Brain pericyte (primary cell): ENCODE measurements at places on chromosomes 3 and 15.

DNA sequence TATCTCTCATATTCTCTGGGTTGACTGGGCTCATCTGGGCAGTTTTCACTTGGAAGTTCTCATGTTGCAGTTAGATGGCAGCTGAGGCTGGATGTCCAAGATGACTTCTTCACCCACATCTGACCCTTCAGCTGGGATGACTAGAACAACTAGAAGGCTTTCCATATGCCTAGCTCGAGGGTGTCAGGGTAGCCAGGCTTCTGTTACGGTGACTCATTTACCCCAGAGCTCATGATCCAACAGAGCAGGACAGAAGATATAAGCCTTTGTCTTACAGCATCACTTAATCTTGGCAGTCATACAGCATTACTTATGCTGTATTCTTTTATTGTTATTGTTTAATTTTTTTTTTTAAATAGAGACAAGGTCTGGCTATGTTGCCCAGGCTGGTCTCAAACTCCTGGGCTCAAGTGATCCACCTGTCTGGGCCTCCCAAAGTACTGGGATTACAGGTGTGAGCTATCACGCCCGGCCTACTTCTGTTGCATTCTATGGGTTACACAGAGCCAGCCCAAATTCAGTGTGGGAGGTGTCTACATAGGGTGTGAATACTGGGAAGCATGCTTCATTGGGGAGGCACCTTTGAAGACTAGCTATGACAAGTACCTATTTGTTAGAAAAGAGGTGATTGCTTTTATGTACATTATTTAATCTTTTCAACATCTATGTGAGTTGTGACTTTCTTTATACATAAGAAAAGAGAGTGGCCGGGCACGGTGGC is 10.7 kb downstream of the HMCES start:
- no peak for DNase-seq

DNA sequence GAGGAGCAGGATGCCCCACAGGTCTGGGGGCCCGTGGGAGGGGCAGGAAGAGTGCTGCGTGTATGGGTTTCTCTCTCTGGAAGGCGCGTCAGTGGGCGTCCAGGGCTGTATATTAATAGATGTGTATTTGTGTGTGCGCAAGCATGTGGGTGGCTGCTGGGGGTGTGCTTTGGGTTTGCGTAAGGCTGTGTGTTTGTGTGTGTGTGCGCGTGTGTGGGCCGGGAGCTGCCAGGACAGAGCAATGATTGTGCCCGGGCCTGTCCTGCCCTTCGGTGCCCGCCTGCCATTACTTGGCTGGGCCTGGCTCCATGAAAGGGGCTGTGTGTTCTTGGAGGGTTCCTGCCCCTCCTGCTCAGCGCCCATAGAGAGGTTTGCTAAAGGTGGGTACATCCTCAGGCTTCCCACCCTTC is 16.3 kb downstream of the CSPG4 start:
- no peak for DNase-seq

- DNase-seq: no peak
Measured at GRCh38 chr3:127822041-127822681, at the start of gene MGLL. Gene MGLL (minus strand): TSS chr3:127822515. CDS start chr3:127822318, 197 bp downstream.

GRCh38 chr15:44788748-44789147 is 52.4 kb downstream of the TRIM69 start:
- DNase-seq: no peak

- DNase-seq: no peak
Measured at GRCh38 chr3:147297761-147298350, 108.5 kb downstream of the ZIC4 start.

DNA sequence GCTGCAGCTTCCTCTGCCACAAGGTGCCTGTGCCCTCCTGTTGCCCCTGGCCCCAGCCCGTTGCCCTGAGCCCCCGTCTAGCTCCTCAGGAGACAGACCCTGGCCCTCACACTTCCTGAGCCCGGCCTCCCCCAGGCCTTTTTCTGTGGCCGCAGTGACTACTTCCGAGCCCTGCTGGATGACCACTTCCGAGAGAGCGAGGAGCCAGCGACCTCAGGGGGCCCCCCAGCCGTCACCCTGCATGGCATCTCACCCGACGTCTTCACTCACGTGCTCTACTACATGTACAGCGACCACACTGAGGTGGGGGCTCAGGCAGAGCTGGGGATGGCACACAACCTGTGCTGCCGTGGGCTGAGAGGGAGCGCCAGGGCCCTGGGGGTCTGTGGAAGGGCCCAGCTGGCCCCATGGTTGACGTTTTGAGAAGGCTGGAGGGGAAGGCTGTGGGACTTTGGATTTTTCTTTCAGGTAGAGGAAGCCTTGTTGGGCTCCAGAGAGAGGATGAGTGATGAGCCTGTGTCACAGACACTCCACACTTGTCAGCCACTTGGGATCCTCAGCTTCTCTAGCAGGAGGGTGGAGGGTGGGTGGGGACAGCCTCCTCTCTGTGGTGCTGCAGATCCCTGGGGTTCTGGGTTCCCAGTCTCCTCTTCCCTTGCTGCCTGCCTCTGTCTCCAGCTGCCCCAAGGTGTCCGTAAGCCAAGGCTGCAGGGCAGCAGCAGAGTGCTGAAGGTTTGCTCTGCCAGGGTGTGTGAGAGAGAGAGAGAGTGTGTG is 5.0 kb downstream of the ABTB1 start:
- DNase-seq: no peak

GRCh38 chr3:171979081-171979480 is 60.3 kb upstream of the FNDC3B start:
- DNase-seq: no peak

GRCh38 chr3:31291818-31292217 is 240.9 kb upstream of the STT3B start:
- DNase-seq: no peak

DNA sequence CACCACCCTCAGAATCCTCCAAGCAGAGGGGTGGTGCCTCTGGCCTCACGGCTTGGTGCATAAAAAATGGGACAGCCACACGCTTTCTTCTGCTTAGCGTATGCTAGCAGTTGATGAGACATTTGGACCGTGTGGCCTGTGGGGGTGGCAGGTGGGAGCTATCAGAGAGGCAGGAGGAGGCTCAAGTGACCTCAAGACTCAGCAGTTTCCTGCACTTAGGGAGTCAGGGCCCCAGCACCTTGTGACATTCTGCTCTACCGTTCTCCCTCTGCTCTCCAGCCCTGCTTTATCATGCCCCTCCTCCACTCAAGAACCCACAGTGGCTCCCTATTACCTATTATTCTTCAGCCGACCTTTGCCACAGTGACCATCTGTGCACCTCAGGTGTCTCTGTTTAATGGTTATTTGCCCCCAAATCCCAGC is 41.0 kb upstream of the CGNL1 start:
- no peak for DNase-seq

DNA sequence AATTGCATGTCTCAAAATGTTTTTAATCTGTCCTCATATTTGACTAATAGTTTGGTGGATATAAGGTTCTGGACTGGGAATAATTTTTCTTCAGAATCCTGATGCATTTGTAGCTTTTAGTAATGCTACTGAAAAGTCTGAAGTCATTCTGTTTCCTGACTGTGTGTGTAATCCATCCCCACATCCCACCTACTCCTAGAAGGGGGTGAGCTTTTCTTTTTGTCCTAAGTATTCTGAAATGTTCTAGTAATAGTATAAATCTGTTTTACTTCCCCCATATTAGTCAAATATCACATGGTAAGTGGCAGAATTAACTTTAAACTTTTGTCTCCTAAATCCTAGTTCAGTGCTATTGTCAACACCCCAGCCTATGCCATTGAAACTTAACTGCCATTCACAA is 162.8 kb downstream of the GREM1 start:
- no peak for DNase-seq

GRCh38 chr3:62809369-62809768 is 65.8 kb downstream of the CADPS start:
- DNase-seq: no peak

DNA sequence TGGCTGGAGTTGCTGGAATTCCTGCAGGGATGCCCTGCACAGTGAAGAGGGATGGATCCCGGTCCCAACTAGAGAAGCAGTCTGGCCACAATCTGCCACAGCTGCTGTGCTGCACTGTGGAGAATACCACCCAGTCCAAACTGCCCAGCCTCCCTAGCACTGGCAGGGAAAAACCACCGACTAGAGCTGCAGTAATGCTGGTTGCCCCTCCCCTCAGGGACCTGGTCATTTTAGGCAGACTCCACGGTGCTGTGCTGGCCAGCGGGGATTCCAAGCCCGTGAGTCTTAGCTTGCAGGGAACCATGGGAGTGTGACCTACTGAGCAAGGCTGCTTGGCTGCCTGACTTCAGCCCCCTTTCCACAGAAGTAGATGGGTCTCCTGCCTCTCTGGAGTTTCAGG is 478.0 kb upstream of the ATP11B start:
- DNase-seq: no peak

GRCh38 chr3:24457719-24458118 is 36.9 kb downstream of the THRB start:
- no peak for DNase-seq

- peak; percentile 76 for DNase-seq
Measured at GRCh38 chr3:124812291-124813265, 74.6 kb downstream of the ITGB5 start.

DNA sequence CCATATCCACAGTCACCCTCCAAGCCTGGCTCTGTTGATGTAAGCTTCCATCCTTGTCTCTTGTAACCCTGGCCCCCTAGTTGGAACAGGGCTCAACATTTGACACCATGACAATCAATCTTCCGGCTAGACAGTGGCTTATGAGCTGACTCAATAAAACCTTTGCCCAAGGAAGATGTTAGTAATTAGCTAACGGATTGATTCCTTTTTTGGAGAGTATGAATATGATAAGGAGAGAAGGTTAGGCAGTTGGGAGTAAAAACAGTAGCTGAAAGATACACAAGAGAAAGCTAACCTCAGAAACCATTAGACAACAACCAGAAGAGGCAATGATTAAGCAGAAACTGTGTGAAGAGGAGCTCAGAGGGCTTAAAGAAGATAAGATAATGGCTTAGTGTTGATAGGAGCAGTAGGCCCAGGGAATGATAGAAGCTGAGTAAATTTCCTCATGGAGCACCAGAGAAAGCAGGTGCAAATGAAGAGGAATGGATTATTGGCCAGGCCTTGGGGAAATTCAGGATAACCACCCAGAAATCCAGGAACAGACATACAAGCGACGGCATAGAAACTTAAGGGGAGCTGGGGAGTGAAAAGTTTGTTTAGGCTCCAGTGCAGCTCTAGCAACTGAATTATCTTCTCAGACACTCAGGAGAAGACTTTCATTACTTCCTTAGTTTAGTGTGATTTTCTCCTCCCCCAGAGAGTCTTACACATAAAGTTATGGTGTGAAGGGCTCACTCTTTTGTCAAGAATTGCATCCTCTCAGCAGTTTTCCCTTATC is 7.8 kb upstream of the RFX7 start:
- DNase-seq: no peak

GRCh38 chr3:83092521-83093221 is 1331.2 kb upstream of the GBE1 start:
- DNase-seq: no peak

DNA sequence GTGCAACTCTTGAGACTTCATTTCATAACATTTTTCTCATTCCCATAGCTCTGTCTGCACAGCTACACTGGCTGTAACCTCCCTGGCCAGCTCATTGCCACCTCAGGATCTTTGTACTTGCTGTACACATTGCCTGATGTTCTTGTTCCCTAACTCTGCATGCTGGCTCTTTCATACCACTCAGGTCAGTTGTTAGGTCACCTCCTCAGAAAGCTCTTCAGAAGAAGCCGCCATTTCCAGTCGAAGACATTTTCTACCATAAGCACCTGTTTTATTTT is 176.2 kb downstream of the AKAP13 start:
- DNase-seq: no peak

DNA sequence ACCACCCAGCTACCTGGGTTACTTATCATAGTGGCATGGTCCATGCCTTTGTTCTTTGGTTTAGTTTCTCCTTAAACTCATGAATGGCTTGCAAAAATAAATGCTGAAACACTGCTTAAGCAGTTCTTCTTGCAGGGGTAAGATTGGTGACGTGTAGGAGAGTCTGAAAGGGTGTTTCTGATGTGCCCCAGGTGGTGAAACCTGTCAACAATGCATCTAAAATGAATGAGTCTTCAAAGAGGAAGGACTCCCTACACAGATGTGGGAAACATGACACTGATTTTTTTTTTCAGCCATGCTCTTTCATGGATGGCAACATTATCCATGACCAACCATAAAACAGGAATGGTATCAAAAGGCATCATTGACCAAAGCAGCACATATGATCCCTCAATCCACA is 72.0 kb downstream of the KCNH8 start:
- DNase-seq: no peak

- DNase-seq: no peak
Measured at GRCh38 chr3:87196879-87197278, 30.2 kb upstream of the CHMP2B start.

DNA sequence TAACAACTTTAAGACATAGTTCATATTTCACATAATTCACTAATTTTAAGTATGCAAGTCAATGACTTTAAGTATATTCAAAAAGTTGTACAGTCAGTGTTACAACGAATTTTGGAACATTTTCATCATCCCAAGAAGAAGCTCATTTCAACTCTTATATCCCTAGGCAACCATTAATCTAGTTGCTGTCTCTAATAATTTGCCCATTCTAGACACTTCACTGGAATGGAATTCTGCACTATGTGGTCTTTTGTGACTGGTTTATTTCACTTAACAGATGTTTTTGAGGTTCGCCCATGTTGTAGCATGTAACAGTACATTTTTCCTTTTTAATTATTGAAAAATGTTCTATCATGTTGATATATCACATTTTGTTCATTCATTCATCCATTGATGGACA is 104.2 kb upstream of the SPRED1 start:
- no peak for DNase-seq

DNA sequence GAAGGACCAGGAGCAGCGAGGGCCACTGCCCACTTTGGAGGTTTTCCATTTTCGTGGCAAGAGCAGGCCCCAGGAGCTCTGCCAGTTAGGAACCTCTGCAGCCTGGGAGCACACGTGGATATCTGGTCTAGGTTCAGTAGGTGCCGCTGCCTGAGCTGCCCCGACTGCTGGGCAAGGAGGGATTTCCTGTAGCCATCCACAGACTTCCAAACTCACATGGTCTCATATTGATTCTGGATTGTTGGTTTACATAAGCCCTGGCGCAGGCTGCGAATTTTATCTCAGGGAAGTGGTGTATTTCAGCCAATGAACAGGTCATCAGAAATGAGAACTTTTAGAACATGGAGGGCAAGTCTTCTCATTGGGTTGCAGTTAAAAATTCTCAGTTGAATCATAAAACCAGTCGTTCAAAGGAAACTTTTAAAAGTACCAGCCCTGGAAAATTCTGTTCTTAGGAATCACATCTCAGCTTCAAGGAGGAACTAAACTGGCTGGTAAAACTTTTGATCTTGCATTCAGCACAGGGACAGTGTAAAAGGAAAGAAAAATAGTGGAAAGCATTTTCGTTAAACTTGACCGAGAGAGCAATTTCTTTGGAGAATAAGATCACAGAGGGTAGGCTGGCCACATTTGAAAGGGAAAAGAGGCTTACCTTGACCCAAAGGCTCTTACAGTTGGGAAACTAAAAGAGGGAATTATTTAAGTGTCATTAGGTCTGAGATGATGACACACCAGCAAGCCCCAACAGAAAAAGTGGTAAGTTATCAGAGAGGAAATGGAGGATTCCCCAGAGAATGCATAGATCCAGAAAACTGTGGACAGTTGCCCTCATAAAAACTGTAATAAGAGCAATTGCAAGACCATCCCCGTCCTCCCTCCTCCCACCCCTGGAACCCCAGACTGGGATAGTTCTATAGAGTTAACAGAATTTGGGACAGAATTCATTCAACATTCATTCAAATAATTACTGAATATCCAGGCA is 6.4 kb upstream of the RTP3 start:
- DNase-seq: no peak

- no peak for DNase-seq
Measured at GRCh38 chr15:63169788-63170187, 12.5 kb upstream of the RPS27L start.

GRCh38 chr3:193295985-193296384 is 55.0 kb downstream of the PLAAT1 start:
- no peak for DNase-seq

- DNase-seq: no peak
Measured at GRCh38 chr3:58746758-58747157, 80.2 kb upstream of the FAM3D start.
